ENCODE measurements at places on chromosomes 1 and 21.

- no peak for DNase-seq
These were observed 3.4 kb downstream of the PRAMEF12 start for GRCh38 chr1:12776801-12777557.

- DNase-seq = no peak
These were observed 714 bp downstream of the DFFA start for GRCh38 chr1:10471411-10472219.

GRCh38 chr1:104932030-104932915 lies 1182.6 kb downstream of the AMY1C start:
- no peak for DNase-seq

- DNase-seq = no peak
These were observed 27.9 kb upstream of the TRABD2B start for GRCh38 chr1:48025076-48025475.

GRCh38 chr1:193285641-193286040 lies 99.2 kb upstream of the B3GALT2 start:
- no peak for DNase-seq

DNA sequence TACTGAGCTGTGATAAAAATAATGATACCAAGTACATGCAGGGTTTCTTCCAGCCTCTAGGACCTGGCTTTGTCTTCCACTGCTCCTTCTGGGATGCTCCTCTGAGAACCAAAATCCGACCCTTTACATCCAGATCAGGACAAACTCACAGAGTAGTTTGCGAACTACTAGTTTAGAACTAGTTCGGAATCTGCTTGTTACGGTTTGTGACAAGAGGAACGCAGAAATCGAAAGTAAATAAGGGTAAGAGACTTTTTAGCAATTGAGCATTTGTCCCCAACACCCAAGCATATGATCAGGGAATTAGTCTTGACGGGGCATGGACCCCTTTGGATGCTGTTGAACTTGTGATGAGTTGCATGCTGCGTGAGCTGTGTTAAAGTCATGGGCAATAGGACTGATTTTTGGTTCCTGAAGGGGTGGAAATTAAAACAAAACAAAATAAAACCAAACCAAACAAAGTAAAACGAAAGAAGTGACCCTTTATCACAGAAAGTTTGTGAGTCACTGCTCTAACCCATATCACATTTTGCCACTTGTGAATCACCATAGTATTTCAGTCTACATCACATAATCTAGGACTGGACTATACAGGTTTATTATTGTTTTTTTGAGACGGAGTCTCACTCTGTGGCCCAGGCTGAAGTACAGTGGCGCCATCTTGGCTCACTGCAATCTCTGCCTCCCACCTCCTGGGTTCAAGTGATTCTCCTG lies 35.7 kb upstream of the ERRFI1 start:
- DNase-seq = no peak

DNA sequence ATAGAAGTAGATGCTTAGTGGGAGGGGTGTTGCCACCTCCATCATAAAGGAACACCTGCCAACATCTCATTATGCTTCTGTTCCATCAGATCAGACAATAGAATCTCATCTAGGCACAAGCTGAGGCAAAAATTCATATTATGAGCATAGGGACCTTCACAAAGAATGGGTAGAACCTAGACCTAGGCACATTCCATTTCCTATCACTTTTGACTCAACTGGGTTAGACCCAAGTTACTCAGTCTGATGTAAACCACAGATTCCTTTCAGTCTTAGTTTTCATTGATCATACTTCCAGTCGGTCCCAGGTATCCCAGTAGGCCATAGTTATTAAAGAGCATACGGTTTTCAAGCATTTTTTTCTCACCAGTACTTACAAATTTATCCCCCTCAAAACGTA lies 21.7 kb downstream of the XCL1 start:
- no peak for DNase-seq

GRCh38 chr1:195005338-195005737 lies 1602.9 kb downstream of the KCNT2 start:
- no peak for DNase-seq

DNA sequence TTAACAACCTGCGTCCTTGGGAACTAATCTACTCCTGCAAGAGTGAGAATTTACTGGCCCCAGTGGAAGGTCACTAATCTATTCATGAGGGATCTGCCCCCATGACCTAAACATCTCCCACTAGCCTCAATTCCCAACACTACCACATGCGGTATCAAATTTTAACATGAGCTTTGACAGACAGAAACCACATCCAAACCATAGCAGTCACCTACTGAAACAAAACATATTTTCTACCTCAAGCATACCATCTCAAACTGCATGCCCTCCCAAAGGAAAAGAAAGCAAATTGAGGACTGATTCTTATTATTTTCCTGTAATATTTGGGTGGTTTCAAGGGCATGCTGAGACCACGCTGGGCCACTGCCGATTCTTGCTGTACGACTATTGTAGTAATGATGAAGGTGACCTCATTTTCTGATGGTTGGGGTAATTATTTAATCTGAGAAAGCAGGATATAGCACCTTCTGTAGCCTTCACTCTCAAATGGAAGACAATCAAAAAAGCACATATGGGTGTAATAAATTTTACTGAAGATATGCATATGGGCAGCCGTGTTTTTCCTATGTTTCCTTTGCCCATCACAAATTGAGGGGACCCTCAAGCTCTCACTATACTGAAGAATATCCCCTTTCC lies 13.2 kb upstream of the GBP5 start:
- DNase-seq = no peak

- DNase-seq = no peak
These were observed 35.7 kb downstream of the SERBP1 start for GRCh38 chr1:67394548-67394947.

All from Kasumi-1 (cell line).